Tibial artery (tissue), 4 donors: ENCODE measurements at places on chromosomes 11 and 22.

DNA sequence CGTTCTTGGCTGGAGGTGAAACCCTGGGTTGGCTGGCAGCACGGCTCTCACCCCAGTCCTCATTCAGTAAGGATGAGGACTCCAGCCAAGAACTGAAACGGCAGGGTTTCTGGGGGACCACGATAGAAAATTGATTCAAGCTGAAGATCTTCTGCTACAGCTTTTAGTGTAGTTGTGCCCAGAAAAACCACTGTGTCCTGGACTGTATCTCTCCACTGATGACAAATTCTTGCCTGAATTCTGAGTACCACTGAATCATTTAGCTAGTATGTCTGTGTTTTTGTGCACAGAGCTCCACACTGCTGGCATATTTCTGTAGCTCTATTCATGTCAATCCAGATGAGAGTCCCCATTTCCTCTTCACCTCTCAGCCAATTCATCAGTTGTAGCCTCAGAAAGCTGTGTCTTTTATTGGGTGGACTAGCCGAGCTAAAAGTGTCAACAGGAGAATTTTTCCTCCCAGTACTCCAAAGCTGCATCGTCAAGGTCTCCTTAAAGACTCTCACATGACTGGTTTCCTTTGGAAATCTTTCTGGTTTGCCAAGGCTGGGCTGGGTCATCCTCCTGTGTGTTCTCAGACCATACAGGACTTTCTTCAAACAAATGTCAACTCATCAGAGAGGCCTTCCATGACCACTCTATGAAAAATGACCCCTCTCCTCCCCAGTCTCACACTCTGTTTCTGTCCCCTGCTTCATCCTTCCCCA, 144.6 kb downstream of the LDLRAD3 start:
- no peak for DNase-seq

GRCh38 chr11:133719532-133720235, 125.6 kb downstream of the SPATA19 start:
- no peak for DNase-seq

DNA sequence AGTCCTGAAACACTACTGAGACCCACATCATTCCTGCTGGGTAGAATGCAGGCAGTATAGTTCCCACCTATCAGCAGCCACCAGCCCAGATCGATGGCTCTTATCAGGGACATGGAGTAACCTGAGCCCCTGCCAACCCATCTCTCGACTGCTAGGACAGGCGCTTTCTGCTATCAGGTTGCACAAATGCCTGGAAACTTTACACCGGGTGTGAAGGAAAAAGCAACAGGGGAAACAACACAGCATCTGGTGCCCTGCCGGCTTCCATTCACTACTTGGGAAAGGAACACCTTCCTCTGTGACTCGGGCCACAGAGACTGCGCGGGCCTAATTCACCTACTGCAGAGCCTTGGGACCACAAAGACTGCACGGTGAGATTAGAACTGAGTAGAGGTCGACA, 18.5 kb downstream of the RBFOX2 start:
- DNase-seq, result no peak

DNA sequence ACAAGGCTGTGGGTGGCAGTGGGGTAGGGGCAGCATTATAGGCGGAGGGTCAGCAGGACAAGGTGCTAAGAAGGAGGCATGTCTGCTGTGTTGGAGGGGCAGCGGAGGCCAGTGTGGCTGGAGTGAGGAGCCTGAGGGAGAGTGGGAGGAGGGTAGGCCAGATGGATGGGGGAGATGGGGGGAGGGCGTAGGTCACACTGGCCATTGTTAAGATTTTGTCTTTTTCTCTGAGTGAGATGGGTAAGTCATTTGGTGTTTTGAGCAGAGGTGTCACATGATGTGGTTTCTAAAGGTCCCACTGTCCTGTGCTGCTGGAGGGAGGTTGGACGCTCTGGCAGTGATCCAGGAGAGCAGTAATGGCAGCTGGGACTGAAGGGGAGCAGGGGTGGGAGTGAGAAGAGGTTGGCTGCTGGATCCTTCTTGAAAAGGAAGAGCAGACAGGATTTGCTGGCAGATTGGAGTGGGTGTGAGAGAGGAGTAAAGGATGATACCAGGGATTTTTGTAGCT, 9.8 kb downstream of the PPP6R3 start:
- no peak for DNase-seq

DNA sequence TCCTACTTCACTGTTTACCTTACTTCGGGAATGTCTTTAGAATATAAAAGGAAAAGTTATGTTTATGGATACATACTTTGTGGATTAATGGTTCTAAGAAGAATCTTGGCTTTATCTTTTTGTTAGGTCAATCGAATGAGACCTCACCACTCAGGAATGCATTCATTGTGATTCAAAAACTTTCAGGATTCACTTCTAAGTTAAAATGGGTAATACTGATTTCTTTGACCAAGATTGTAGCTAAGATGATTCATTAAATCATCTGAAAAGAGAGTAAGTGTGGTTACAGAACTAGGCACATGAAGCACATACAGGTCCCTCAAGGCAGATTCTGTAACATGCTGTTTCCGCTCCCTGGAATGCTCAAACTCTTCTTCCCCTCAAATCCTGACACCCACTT, 716.4 kb downstream of the KCNA4 start:
- DNase-seq, result no peak

DNA sequence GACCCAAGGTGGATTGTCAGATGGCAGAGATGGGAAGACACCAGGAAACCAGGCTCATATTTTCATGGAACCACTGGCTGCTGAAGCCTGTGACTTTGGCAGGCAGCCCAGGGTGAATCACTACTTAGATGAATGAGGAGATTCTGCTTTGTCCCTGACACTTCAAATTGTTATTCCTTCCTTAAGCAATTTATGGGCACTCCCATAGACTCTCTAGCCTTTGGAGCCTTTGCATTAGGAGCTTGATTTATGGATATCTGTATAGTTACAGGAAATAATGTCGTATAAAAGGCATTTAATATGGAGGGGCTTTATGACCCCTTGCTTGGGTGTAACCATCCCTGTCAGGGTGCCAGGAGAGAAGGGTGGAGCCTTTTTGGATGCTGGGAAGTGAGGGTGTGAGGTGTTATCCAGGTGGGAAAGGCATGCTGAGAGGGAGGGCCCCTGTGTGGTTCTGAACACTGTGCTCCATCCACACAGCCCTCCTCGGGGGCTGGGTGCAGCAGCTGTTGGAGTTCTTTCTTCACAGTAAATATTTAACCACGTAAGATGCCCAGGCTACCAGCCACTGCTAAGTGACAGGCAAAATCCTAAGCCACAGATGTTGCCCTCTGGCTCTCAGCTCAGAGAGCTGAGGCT, 35.3 kb downstream of the IL18 start:
- DNase-seq, result no peak

DNA sequence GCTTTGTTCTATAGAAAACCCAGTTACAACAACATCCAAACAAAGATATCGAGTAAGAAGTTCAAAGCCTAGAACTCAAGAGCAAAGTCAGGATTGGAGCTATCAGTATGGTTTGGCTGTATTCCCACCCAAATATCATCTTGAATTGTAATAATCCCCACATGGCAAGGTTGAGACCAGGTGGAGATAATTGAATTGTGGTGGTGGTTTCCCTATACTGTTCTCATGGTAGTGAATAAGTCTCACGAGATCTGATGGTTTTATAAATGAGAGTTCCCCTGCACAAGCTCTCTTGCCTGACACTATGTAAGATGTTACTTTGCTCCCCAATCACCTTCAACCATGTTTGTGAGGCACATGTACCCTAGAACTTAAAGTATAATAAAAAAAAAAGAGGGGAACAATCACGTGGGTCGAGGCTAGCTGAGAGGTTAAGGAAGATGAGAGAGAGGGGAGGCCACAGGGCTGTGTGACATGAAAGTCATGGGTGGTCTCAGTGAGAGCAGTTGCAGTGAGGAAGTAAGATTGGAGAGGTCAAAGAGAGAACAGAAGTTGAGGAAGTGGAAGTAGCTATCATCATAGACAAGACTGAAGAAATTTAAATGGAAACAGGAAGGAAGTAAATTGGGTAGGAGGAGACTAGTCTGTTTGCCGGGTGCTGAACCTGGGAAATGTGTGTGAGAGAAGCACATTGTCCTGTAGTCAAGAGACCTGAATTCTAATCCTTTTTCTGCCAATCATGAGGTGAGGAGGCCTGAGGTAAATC, 80.1 kb upstream of the CD44 start:
- no peak for DNase-seq

- DNase-seq, result no peak
These were observed 7.8 kb downstream of the APOL5 start for GRCh38 chr22:35725521-35725920.

DNA sequence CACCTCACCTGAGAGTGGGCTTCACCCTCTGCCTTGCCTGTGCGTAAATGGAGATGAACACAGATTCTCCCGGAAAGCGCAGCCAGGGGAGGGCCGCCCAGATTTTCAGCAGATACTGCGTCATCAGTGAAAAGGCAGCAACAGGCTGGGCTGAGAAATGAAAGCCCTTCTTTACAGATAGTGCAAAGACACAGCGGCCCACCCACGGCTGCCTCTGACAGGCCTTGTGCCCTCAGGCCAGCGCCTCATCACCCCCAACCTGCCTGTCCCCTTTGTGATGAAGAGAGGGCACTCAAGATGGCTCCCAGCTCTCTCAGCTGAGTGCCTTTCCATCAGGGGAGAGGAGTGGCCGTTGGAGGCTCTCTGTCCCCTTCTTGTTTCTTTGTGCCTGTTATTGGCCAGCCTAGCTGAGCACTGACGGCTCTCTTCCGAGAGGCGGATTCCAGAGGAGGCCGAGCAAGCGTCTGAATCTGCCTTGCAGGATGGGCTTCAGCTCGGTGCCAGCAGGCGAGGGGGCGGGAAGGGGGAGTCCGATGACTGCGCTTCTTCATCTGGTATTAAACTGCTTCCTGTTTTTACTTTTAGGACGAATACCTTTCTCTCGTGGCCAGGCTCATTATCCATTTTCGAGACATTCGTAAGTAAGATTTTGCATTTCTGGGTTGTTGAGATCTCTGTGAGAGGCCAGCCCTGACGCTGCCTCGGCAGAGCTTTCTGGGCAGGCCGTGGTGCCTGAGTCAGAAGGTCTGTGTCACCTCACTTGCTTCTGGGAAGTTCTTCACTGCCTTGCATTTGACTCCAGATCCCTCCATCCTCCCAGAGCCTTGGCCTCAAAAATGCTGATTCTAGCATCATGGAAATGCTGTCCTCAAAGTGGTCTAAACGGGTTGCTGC, 43.7 kb downstream of the MED15 start:
- peak; percentile 55 for DNase-seq

GRCh38 chr11:68654978-68655377, 29.4 kb upstream of the GAL start:
- DNase-seq, result no peak

GRCh38 chr22:48901324-48901723, 926.3 kb downstream of the BRD1 start:
- peak; percentile 23 for DNase-seq

DNA sequence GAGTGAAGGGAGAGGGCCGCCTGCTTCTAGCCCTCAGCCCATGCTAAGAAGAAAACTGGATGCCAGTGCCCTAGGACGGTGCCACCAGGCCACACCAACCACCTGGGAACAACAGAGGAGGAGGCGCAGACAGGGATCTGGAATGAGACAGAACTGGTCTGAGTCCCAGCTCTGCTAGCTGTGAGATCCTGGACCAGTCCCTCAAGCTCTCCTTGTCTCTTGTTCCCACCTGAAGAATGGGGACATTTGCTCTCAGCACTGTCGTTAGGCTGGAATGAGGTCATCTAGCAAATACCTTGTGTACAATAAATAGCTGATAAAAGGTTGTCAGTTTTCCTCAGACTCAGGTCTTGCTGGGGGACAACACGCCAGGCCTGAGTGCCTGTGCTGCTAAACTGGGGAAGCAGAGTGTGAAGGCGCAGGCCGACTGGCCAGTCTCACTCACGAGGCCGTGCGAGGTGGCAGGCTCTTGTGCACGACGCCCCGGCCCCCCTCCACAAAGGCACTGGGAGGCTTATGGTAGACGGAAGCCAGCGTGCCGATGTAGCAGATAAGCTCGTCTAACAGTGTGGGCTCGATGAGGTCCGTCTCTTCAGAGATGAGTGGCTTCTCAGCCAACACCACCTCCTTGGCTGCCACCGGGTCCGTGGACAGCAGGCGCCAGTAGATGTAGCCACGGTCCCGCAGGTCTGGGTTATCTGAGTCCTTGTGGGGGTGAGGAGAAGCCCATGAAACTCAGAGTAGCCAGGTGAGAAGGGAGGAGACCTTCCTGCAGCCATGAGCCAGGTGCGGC, 25.8 kb upstream of the RASL10A start:
- no peak for DNase-seq

- DNase-seq, result no peak
These were observed 219.1 kb downstream of the TMEM135 start for GRCh38 chr11:87256694-87257340.

- no peak for DNase-seq
These were observed 526 bp upstream of the PNPLA5 start for GRCh38 chr22:43892183-43892894.

GRCh38 chr22:32590556-32590955, 115.9 kb downstream of the FBXO7 start:
- DNase-seq, result no peak

- no peak for DNase-seq
These were observed 120.9 kb upstream of the NECTIN1 start for GRCh38 chr11:119849872-119850271.

DNA sequence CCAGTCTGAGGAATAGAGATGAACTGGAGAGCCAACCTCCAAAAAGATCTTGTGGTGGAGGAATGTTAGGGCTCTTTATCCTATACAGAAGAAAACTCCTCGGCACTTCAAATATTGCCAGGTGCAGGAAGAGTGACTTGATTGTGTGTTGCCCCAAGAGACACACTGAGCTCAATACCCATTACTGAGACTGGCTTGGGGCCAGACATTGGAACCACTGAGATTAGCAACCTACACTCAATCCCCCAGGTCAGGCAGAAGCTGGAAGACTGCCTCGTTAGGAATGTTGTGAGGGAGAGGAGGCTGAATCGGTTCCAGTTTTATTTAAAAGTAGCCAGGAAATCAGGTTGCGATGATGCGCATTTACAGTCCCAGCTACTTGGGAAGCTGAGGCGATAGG, 2.4 kb upstream of the SGSM3 start:
- no peak for DNase-seq
